ENCODE measurements at places on chromosomes 2 and 18.

GRCh38 chr18:75896865-75897264 lies 469.4 kb upstream of the SMIM21 start:
- no peak for DNase-seq

GRCh38 chr2:237154082-237154638 lies 68.5 kb downstream of the COPS8 start:
- no peak for DNase-seq

DNA sequence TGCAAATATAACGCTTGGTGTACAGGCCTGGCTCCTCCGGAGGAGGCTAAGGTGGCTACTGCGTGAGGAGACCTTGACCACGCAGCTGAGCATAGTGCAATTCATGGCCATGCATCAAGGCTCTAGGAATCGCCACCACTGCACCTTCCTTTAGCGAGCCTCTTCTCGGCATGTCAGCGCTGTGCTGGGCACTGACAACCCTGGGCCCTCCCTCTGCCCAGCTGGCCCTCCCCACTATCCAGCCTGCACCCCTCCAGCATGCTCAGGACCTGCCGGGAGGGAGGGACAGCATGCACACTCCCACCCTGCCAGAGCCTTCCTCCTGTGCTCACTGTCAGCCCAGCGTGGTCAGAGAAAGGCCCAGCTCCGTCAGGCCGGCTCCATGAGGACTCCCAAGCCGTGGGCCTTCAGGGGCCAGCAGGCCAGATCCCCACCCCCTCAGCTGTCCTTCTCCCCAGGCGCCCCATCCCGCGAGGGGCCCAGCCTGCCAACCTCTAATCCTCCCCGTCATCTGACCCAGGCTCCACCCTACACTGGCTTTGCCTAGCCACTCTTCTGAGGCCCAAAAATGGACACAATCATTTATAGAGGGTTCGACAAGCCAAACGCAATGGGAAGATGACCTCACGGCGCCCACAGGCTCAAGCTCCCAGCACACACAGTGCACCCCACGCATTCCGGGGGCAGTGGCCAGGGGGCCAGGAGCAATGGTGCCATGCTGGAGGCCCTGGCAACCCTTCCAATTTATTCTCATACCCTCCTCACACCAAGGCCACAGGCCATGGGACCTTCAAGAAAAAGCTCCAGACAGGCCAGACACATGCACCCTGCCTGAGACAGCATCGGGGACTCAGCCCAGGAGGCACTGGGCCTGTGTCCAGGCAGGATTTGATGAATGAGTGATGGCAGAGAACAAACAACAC lies 3.5 kb downstream of the BIN1 start:
- no peak for DNase-seq

GRCh38 chr2:239954166-239955086 lies 70.7 kb downstream of the NDUFA10 start:
- DNase-seq = no peak

DNA sequence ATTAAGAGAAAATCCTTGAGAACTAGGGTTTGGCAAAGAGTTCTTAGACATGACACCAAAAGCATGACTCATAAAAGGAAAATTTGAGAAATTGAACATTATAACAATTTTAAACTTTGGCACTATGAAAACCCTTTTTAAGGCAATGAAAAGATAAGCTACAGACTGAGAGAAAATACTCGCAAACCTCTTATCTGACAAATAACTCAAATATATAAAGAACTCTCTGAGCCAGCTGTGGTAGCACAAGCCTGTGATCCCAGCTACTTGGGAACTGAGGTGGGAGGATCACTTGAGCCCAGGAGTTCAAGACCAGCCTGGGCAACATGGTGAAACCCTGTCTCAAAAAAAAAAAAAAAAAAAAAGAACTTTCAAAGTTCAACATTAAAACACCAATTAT lies 70.5 kb downstream of the FAM168B start:
- no peak for DNase-seq

- DNase-seq = no peak
Measured at GRCh38 chr2:88596141-88596830, 31.0 kb downstream of the EIF2AK3 start.

Measured in C1 segment of cervical spinal cord (tissue), 14 donors.